ENCODE measurements at places on chromosomes 13 and 19. TPM values are rescaled to one million over a fixed set of nuclear protein-coding genes. Genes with fewer than 3 reads are reported as not detected.
A peak's percentile ranks its signal among the peaks of the same experiment; 100 is the strongest.

ZNF813 gene
- total RNA-seq = 3.9 TPM

SPATA13 gene
- total RNA-seq = 12.8 TPM

CLEC17A gene
- total RNA-seq = not detected

FKBP8 gene
- 289 TPM for total RNA-seq

GGN gene
- under 0.01 TPM for total RNA-seq

ATP4A gene
- total RNA-seq = not detected

RASIP1 gene
- total RNA-seq = 0.99 TPM

TEX26 gene
- total RNA-seq = 0.26 TPM

ZNF784 gene
- total RNA-seq = 5.6 TPM

TEX29 gene
- 1.7 TPM for total RNA-seq

ZNF681 gene
- 0.66 TPM for total RNA-seq

DNA sequence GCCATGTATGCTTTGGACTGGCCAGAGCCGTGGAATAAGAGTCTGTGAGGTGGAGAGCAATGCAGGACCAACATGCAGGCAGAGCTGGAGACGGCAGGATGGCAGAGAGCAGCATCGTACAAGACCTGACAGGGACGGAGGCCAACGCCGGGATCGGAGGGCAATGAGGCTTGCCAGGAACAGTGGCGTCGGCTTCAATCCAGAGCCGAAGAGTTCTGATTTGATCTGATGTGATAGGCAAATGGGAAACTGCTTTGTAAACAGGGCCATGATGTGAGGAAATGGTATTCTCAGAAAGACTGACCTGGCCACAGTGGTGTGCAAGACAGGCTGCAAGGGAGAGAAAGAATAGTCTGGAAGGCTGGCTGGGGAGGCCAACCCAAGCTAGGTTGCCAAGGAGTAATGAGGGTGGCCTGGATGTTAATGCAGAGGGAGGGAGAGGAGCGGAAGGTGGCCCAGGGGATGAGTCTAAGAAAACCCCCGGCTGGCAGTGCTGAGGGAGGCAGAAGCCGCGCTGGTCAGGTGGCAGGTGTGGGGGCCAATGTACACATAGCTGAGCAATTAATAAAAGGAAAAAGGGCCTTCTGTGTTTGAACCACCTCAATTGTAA is 26.7 kb downstream of the RCBTB2 start:
- no peak for DNase-seq

DNA sequence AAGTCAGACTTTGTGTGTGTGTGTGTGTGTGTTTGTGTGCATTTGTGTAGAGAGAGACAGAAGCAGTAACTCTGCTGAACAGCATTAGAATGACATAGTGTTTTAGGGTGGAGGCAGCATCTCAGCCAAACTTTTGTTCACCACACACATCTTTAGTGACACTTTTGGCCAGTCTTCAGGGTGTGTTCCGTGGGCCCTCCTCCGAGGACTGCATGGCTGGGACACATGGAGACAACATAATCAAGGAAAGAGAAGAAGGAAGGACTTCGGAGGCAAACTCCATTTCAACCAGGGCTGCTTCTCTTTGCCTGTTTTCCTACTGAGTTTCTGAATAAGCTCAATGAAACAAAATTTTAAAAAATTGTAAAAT is 205.1 kb downstream of the LHFPL6 start:
- DNase-seq = no peak

- peak; percentile 24 for DNase-seq
Observed at GRCh38 chr13:46288570-46289259, 77.0 kb downstream of the LRRC63 start.

- no peak for DNase-seq
Observed at GRCh38 chr13:77219401-77219800, 107.5 kb downstream of the MYCBP2 start.

DNA sequence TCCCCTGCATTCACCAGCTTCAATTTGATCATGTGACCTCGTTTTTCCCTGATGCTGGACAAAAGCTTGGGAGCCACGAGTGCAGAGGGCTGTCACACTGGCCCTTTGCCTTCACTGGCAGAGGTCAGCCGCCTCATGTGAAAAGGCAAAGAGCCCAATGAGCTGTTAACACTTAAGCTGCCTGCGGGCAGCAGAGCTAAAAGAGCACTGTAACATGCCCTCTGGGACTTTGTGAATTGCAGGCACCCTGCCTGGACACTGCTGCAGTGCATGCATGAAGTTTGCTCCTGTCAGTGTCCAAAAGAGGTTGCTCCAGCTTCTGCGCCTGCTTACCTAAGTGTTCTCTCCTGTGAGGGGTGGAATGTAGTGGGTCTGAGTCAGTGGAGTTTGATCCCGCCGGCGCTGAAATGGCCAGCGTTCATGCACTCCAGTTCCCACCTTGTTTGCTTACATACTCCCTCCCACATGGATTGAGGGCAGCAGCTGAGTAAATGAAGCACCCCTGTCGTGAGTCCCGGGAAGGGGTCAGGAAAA is 193.7 kb downstream of the RFC3 start:
- DNase-seq = no peak

GRCh38 chr19:916645-917322 is 349 bp upstream of the KISS1R start:
- no peak for DNase-seq

DNA sequence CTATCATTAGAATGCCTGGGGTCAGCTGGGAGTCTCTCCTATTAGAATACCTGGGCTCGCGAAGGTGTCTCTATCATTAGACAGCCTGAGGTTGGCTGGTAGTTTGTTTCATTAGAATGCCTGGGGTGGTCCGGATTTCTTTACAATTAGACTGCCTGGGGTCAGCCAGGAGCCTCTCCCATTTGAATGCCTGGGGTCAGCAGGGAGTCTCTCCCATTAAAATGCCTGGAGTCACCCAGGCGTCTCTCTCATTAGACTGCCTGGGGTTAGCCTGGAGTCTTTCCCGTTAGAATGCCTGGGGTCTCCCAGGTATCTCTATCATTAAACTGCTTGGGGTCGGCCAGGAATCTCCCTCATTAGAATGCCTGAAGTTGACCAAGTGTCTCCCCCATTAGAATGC is 1458.3 kb downstream of the UQCRFS1 start:
- DNase-seq = no peak

GRCh38 chr19:38120471-38121025 is 103.5 kb downstream of the DPF1 start:
- DNase-seq = no peak

- no peak for DNase-seq
Observed at GRCh38 chr19:28934631-28935030, 278.3 kb downstream of the UQCRFS1 start.

DNA sequence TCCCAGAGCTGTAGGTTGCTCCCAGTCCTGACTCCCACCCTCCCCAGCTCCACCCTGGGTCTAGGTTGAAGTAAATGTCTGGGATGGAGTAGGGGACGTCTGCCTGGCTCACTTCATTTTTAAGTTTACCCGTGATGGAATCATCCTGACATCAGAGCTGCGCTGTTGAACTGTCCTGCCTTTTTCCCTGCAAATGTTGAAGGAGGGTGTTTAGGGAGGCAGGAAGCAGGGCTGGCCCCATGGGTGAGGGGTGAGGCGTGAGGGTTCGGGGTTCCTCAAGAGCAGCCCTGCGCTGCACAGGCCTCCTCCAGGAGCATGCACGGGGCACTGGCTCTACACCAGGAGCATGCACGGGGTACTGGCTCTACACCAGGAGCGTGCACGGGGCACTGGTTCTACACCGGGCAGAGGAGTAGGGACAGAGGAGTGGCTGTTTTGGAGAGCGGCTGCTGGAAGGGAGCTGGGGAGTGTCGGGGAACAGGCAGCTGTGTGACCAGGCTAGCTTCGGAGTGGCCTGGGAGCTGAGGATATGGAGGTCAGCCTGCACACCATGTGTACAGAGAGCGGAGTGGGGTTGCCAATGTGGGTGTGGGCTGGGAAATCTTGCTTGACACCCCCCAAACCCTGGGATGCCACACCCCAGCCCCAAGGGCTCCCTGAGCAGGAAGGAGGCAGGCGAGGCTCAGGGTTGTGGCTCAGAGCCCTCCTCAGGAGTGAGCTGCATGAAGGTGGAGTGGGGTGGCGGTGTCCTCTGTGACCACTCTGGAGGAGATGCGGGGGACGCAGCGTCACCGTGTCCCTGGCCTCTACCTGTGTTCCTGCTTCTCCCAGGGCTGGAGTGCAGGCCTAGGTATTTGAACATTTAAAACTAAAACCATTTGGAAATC is 63.3 kb downstream of the GPR12 start:
- DNase-seq = no peak

DNA sequence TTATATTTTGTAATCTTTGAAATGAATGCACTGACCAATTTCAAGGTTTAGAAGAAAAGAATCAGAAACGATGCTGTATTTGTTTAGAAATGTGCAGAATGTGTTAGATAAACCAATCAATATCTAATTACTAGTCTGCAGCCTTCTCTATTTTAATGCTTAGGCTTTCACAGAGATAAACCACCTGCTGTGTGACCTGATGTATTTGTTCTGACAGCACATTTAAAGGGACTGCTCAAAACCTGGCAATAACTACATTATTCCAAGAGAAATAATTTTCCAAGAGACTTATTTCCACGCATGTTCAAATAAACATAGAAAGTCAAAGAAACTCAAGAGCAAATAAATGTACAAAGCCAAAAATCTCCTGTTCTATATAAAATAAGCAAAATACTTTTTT is 641.6 kb upstream of the PCDH20 start:
- no peak for DNase-seq

GRCh38 chr19:2922987-2923386 is 21.8 kb downstream of the ZNF77 start:
- DNase-seq = peak; percentile 11

DNA sequence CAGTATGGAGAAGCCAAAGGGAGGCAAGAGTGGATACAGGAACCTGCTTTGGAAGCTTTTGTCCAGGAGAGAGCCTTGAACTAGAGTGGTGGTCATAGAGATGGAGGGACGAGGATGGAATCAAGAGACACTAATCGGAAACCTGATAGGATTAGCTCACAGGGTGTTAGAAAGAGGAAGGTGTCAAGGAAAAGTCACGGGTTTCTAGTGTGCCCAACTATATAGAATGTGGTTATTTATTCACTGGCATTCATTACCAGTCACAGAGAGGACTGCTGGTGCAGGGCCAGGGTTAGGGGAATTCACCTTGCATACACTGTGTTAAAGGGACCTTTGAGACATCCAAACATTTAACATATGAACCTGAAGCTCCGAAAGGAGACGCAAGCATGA is 43.4 kb upstream of the URAD start:
- no peak for DNase-seq

GRCh38 chr19:47657719-47658118 is 48.8 kb downstream of the BICRA start:
- no peak for DNase-seq

- DNase-seq = no peak
Observed at GRCh38 chr19:34722353-34722752, 11.7 kb upstream of the ZNF181 start.

DNA sequence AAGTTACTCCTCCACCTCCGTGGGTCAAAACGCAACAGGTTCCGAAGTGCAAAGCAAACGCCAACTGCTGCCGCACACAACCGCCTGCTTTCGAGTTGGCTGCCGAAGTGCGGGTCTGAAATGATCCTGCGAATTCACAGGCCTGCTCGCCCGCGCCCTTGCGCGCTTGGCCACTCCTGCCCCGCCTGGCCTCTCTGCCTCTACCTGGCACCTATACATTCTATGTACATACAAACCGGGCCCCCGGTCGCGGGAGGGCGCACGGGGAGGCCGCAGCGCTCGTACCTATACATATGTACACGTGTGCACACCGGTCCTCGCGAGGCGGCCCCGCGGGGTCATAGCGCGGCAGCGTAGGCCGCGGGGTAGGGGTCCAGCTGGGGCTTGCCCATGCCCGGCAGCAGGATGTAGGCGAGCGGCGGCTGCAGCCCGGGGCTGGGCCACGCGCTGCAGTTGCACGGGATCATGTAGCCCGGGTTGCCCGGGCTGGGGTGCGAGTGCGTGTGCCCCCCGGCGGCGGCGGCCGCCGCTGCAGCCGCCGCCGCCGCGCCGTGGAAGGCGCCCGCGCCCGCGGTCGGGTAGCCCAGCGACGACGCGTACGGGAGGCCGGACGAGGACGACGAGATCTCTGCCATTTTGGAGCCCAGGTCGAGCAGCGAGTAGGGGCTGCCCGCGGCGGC is 1.3 kb downstream of the SOX21 start:
- no peak for DNase-seq

DNA sequence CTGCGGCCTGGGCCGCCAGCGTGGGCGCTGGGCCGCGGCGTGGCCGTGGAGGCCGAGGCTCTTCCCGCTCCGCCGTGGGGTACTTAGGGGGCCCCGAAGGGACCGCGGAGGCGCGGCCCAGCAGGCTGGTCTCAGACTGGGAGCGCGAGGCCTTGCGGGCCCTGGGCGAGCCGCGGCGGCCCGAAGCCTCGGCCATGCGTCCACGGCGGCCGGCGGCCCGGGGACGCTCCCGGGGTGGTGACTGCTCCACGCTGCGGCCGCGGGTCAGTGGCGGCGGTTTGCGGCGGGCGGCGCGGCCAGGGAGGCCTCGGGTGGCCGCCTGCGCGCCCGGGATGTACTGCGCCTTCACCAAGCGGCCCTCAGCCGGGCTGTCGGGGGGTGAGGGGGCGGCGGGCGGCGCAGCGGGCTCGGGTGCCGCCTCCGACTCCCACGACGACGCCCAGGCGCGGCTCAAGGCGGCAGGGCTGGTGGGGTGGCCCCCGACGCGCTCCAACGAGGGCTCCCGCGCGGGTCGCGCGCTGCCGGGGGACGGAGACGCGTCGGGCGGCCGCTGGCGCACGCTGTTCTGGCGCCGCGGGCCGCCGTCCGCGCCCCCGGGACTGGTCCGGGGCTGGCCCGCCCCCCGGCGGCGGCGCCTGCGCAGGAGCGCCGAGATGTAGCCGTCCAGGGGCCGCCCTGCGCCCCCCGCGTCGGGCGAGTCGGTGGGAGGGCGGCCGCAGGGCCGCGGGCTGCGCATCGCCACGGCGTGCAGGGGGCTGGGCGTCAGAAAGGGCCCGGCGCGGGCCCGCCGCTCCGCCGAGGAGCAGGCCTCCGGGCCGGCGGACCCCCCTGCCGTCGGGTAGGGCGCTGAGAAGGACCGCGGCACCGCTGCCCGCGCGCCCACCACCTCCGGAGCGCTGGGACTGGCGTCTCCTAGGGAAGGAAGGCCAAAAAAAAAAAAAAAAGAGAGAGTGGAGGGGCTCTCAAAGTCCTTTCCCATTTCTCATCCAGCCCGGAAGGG is 11.7 kb downstream of the DACT3 start:
- no peak for DNase-seq

- peak; percentile 86 for DNase-seq
Observed at GRCh38 chr13:76331943-76332712, 554.1 kb downstream of the KCTD12 start.

GRCh38 chr19:31372246-31372781 is 23.1 kb upstream of the TSHZ3 start:
- DNase-seq = no peak

DNA sequence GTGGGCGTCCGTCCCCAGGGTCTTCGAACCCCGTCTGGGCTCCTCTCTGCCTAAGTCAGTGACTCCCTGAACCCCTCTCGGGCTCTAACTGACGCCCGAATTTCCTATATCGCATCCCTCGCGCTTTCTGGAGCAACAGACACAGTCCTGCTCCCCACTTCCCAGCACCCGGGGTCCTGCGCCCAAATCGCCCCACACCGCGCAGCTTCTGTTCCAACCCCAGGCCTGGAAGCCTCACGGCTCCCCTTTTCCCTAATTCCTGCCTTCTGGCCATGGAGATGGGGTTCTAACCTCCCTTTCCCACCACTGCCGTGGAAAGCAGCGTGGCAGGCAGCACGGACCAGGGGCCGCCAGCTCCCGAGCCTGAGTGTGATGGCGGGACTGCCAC is 1.6 kb upstream of the GRTP1 start:
- DNase-seq = no peak

Data from fibroblast of lung (primary cell).